Caudate nucleus (tissue), 63 donors: ENCODE measurements at places on chromosomes 7 and 10.

- no peak for DNase-seq
Measured at GRCh38 chr10:132572545-132572937, 35.0 kb downstream of the INPP5A start.

GRCh38 chr7:21777921-21778320 lies 167.8 kb downstream of the CDCA7L start:
- DNase-seq, result no peak

GRCh38 chr10:89302625-89303024 lies 779 bp downstream of the IFIT2 start:
- no peak for DNase-seq

DNA sequence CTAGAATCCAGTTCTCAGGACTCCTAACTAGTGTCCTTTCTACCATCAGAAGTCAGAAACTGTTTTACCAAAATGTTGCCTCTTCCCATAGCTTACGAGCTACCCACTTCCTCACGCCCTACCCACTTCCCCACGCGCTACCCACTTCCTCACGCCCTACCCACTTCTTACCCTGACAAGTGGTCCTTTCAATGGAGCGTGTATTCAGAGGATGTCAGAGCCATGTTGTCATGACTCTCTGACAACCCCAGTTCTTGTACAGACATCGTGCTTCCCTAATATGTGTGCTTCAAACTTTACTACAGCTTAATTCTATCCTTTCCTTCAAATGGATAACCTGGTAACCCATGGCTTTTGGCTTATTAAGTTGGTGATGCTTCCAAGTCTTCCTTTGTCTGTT lies 84.8 kb upstream of the PHF14 start:
- DNase-seq, result no peak

GRCh38 chr7:24199978-24200377 lies 84.0 kb upstream of the NPY start:
- no peak for DNase-seq

- DNase-seq, result no peak
Measured at GRCh38 chr10:54484186-54484585, 316.8 kb downstream of the PCDH15 start.

- no peak for DNase-seq
Measured at GRCh38 chr7:11427686-11428273, 404.2 kb downstream of the THSD7A start.

- DNase-seq, result no peak
Measured at GRCh38 chr10:62029401-62029800, 127.9 kb downstream of the ARID5B start.

DNA sequence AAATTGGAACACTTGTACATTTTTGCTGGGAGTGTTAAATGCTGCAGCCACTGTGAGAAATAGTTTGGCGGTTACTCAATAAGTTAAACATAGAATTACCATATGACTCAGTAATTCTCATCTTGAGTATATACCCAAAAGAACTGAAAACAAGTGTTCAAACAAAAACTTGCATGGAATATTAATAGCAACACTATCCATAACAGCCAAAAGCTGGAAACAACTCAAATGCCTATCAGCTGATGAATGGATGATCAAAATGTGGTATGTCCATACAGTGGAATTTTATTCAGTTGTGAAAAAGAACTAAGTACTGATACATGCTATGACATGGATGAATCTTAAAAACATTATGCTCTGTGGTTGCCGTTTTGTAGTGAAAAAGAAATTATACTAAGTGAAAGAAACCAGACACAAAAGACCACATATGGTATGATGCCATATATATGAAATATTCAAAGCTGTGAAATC lies 63.0 kb upstream of the SP4 start:
- no peak for DNase-seq

- no peak for DNase-seq
Measured at GRCh38 chr7:47933215-47933614, 15.1 kb downstream of the PKD1L1 start.

GRCh38 chr7:87318741-87319140 lies 26.7 kb upstream of the CROT start:
- DNase-seq, result no peak

GRCh38 chr7:80412842-80413241 lies 99.0 kb downstream of the GNAT3 start:
- no peak for DNase-seq

- DNase-seq, result peak; percentile 52
Measured at GRCh38 chr7:132318352-132319318, 257.6 kb downstream of the PLXNA4 start.

DNA sequence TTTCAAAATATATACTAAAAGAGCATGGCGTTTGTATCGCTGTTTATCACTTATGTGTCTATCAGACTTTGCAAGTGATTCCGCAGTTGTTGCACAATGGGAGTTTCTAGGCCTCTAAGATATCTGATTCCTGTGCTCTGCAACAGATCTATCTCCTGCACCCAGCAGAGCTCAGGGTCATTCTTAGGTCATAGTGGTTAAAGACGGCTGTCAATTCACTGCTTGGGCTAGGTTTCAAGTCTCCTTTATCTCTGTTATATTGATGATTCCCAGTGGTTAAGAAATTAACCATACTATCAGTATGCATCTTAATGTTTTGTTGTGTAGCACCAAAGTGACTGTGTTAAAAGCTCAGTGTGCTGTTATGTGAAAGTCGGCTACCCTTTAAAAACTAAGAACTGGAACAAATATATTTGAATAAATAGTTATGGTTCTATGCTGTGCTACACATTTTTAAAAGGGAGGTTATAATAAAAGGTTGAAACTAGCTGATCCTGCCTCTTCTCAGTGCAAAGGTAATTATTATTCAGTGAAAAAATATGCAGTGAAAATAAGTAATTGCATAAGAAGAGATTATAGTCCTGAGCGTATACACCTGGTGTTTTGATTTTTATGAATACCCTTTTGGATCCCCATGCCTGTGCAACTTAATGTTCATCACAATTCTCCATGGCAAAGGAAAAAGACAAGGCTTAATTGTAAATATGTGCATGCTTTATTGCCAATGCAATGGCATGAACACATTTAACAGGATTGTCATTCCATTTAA lies 24.0 kb downstream of the HOXA1 start:
- DNase-seq, result no peak

GRCh38 chr10:50469288-50469687 lies 154.5 kb downstream of the SGMS1 start:
- DNase-seq, result no peak

GRCh38 chr10:593901-594457 lies 95.5 kb downstream of the DIP2C start:
- DNase-seq, result no peak

GRCh38 chr7:4129481-4130122 lies 552.5 kb upstream of the FOXK1 start:
- DNase-seq, result peak; percentile 20

GRCh38 chr7:92949748-92950147 lies 113.4 kb upstream of the CDK6 start:
- no peak for DNase-seq
